ENCODE measurements at places on chromosomes 2 and 18.

DNA sequence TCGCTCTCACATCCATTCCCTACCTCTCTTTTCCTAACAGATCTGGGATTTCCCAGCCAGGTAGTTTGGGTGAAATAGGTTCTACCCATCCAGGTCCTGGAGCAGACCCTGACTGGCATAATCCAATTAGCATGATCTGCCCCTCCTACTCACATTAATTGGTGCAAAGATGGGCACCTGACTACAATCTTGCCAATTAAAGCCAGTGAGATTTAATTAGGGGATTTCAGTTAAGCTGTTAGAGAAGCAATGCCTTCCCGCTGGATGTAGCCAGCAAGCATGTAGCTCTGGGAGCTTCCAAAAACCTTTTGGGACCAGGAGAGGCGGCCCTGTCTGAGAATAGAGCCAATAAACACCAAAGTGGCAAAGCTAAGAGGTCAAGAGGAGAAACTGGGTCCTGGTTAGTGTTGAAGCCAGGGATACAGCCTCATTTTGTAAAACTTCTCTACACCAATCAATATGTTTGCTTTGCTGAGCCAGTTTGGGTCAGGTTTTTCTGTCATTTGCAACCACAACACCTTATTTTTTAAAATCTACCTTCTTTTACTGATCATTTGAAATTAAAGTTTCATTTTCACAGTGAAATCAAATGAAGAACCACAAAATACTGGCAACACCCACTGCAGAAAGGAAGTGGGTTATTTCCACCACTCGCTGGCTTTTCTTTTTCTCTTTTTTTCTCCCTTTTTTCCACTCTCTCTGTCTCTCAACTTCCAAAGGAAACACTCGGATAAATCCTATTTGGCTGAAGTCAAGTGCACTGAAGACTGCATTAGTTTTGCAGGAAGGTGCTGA is 3.2 kb upstream of the TTC39C start:
- no peak for DNase-seq

DNA sequence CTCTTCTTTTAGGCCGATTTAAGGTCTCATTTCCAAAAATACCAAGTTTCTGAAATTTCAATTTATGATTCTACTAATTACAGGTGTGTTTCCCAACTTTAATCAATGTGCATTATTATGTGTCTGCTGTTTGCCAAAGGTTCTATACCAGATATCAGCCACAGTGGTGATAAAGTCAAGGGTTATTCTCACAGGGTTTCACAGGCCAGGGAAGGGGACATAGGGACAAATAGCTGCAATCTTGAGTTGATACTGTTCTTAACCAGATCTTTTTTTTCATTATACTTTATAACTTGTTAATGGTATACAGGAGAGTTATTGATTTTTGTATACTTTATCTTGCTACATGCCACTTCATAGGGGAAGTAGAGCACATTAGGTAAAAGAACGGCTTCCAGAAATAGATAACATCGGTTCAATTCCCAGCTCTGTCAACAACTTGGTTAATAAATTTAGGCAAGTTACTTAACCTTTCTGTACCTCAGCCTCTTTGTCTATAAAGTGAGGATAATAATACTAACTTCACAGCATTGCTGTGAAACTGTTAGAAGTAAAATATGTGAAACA is 28.9 kb downstream of the RBM44 start:
- DNase-seq: no peak

- no peak for DNase-seq
Observed at GRCh38 chr18:55427951-55428350, 160.0 kb downstream of the TCF4 start.

GRCh38 chr18:78295262-78295661 is 684.4 kb upstream of the SALL3 start:
- no peak for DNase-seq

DNA sequence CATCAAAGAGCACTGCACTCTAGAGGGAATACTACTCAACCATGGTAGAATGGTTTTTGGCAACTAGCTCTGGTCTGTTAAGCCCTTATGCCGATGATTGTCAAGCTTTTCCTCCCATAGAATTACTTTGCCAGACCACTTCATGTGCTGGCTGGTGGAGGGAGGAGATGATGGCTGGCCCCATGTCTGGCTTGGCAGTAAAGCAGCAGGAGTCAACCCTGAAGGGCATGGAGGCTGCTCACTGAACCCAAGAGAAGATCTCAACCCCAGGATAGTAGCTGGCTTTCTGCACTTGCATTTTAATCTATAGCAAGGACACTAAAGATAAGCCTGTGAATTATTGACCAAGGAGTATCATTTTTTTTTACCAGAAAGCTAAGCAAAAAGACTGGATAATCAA is 309.9 kb downstream of the PIEZO2 start:
- DNase-seq: no peak

GRCh38 chr18:57789759-57790158 is 13.4 kb downstream of the ATP8B1 start:
- DNase-seq: no peak

GRCh38 chr2:54455563-54456361 is at the start of gene SPTBN1:
Gene SPTBN1, plus strand, starts transcription at chr2:54456327. Its CDS starts 70,092 bp downstream, at chr2:54526419.
- peak; percentile 4 for DNase-seq

DNA sequence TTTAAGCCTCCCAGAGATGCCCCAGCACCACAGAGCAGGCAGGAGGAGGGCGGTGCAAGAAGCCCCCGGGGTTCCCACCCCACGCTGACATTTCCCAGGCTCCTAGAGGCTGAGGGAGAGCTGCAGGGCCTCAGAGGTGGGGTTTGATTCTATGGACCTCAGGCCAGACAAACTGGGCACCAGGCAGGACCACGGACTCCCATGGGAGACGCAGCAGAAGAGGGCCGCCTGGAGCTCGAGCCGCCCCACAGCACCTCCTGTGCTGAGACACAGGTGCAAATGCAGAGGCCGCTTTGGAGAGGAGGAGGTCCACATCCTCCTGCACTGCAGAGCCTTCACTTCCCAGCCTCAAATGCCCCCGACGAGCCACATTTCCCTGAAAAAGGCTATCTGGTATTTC is 62.7 kb downstream of the PSMG2 start:
- DNase-seq: no peak

Measured in stimulated activated naive B cell treated with anti-CD40 and anti-IgM and Interleukin-4, amounts not matched to agents 10 μg/mL and 1 μg/mL and 100 μg/mL, for 72 hours (primary cell).